ENCODE measurements at places on chromosomes 11 and 22.

DNA sequence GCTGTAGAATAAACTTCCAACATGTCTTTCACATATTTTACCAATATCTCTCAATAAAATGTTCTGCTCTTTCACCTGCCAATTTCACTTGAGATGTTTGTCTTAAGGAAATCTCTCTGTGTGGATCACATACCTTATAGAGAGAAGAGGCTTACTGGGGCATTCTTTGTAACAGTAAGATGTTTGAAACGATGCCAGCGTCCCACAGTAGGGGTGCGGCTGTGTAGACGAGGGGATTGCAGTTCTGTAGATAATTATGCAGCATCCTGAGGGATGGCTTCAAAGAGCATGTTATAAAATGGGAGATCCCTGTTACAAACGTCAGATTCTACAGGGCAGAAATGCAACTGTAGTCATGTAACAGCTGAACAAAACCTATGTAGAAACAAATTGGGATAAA lies 200.0 kb downstream of the TBC1D22A start:
- no peak for DNase-seq

DNA sequence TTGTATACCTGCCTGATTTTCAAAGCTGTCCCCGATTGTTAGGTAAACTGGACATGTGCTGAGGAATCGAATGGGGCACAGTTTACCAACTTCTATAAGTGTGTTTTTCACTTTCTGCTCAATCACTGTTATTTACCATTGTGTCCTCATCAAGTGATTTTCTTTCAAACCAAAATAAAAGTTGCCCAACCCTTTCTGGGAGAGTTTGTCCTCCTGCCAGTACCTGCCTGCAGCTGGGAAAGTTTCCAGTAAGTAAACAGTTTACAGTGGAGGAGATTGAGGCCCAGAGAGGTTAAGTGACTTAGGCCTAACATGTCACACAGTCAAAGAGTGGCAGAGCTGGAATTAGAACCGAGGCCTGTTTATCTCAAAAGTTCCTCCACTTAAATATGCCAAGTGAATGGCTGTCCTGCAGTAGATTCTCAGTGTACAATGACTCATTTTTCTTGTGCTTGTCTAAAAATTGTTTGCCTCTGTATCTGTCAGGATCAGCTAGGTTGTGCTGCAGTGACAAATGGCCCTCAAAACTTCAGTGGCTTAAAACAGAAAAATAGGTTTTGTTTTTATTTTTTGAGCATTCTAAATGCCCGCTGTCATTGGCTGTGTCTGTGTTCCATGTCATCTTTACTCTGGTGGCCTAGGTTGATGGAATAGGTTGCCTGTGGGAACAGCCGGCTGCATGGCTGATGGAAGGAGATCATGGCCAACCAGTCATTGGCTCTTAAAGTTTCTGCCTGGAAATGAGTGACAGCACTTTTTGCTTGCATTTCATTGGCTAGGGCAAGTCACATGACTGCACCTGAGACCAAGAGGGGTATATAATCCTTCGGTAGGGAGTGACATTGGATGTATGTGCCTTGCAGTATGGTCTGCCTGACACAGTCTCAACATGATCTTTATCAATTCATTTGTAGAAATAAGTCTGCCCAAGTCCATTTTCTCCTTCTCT lies 61.8 kb upstream of the CRYBB3 start:
- no peak for DNase-seq

- DNase-seq: no peak
Measured at GRCh38 chr11:75733431-75734107, 15.9 kb downstream of the MOGAT2 start.

DNA sequence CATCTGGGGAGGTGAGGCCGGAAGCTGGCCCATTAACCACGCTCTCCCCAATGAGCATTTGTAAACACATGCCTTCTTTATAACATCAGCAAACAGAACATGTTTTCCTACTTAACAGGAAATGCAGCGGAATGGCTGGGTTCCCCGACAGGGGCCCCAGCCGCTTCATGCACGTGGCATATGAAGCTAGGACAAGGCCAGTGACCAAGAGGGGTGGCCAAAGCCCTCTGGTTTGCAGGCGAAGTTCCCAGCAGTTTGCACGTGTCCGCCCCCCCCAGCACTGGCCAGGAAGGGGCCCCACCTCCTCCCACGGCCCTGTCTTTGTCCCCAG lies 38.7 kb upstream of the LINC01488 start:
- DNase-seq: no peak

GRCh38 chr11:128422576-128423370 lies 164.6 kb downstream of the ETS1 start:
- DNase-seq: no peak

GRCh38 chr11:2581931-2582350 lies 117.9 kb downstream of the KCNQ1OT1 start:
- no peak for DNase-seq

GRCh38 chr11:133618544-133618943 lies 86.2 kb upstream of the OPCML start:
- no peak for DNase-seq

DNA sequence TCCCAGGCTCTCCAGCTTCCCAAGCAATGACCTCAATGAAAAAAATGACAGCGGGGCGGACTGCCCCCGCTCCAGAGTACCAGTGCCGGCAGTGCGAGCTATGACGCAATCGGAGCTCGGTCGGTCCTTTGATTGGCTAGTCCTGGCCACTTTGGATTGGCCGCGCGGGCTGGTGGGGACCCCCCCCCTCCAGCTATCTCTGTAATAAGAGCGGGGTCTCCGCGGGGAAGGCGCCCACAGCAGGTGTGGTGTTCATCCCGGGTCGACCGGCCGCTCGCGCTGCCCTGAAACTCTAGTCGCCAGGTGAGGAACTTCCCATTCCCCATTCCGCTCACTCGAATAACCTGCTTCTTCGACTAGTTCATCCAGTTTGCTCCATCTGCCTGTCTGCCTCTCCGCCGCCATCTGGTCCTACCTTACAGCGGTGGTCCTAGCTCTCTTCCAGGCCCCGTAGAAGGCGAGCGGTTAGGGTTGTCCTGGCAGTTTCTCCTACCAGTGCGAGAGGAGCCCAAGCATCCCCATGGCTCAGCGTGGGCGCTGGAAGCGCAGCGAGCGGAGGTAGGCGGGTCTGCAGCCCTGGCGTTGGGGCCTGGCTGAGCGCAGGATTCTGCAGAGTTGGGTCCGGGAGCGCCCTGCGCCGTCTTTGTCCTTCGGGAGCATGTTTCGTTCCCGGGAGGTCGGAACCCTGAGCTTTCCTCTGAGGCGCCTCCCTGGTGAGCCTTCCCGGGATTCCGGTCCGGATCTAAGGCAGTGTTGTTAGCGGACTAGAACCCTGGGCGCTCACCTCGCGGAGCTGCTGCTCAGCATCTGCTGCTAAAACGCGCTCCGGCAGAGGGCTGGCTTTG lies at the start of gene CALCB:
CALCB (plus strand) TSS at position 233 of the 845 bp plus-strand sequence. CDS start 1,126 bp downstream, outside the sequence.
- no peak for DNase-seq

- DNase-seq: no peak
Measured at GRCh38 chr11:102260241-102260640, 57.0 kb upstream of the BIRC3 start.

DNA sequence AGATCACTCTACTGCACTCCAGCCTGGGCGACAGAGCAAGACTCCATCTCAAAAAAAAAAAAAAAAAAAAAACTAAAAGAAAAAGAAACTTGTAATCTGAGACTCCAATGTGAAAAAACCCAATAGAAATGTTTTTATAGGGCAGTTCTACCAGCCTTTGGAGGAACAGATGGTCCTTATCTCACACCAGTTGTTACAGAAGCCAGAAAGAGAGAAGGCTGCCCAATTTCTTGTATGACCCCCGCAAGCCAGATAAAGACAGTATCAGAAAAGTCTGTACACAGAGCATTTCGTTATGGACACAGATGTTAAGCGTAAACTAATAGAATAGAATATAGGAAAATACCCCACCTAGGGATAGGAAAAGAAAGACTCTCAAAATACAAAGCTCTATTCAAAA lies 11.3 kb upstream of the TSGA10IP start:
- no peak for DNase-seq

GRCh38 chr11:66809592-66809991 lies 33.6 kb upstream of the RCE1 start:
- DNase-seq: no peak

- DNase-seq: no peak
Measured at GRCh38 chr11:72237112-72237931, 6.7 kb downstream of the PHOX2A start.

DNA sequence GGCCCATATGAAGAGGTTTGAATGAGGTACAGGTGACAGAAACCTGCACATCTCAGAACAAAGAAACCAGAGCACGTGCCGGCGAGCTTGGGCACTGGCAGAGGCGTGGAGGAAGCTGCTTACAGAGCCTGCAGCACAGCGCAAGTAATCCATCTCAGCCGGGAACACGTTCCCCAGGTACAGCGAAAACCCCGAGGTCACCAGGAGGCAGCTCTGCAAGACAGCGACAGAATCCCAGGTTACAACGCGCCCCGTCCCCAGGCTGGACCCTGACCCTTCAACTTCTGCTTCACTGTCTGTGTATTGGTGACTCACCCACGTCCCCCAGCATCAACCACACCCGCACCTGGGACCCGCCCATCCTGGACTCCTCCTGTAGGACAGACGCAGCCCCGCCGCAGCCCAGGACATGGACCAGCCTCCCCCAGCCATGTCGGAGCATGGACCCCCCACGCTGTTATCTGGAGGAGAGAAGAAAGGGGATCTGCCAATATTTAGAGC lies 2.2 kb downstream of the MLC1 start:
- DNase-seq: no peak

DNA sequence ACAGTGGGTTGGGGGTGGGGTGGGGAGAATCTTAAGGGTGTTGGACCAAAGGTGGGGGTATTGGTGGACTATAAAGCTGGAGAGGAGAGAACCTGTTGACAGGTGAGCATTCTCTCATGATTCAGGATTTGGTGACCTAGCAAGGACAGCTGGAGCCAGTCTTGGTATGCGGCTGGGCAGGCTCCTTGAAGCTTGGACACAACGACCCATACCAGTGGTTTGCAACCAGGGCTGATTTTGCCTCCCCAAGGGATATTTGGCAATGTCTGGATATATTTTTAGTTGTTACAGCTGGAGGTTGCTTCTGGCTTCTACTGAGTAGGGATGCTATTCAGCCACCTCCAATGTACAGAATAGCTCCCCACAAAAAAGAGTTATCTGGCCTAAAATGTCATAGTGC lies 5.6 kb downstream of the EXT2 start:
- no peak for DNase-seq

GRCh38 chr11:108994887-108995286 lies 330.0 kb downstream of the DDX10 start:
- no peak for DNase-seq

- no peak for DNase-seq
Measured at GRCh38 chr22:37098976-37099591, 10.4 kb downstream of the TMPRSS6 start.

GRCh38 chr11:19789835-19790710 lies 77.4 kb downstream of the NAV2 start:
- no peak for DNase-seq

Data from NCI-H460 (cell line).